ENCODE measurements at places on chromosomes 13 and 19. TPM values are rescaled to one million over a fixed set of nuclear protein-coding genes. Genes with fewer than 3 reads are reported as not detected.

Gene GTF3A
- 89.0 TPM for polyA plus RNA-seq

Gene ZNF229
- 12.8 TPM for polyA plus RNA-seq

Gene CYP4F8
- not detected for polyA plus RNA-seq

Gene C1QTNF9B
- 0.63 TPM for polyA plus RNA-seq

Measured in AG04450 (cell line).